NCI-H1092 (cell line): ENCODE measurements at places on chromosomes 6 and 20.

DNA sequence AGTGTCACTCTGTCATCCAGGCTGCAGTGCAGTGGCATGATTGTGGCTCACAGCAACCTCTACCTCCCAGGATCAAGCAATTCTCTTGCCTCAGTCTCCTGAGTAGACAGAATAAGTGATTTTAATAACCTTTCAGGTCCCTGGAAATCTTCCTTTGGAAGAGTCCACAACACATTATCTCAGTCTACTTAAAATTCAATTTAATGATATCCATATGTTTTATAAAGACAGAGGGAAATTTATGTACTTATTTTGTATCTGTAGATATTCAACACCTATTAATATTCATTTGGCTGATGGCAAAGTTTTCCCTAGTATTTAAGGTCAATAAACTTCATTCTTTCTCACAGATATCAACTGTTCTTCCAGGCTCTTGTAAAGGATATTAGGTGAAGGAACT, 881.4 kb upstream of the GJE1 start:
- no peak for DNase-seq

- DNase-seq, result no peak
Measured at GRCh38 chr6:109298605-109299264, 83.5 kb downstream of the CD164 start.

- no peak for DNase-seq
Measured at GRCh38 chr6:31289788-31290187, 17.9 kb upstream of the HLA-C start.

GRCh38 chr6:16141514-16141913, 12.6 kb downstream of the MYLIP start:
- DNase-seq, result no peak

- no peak for DNase-seq
Measured at GRCh38 chr20:45758096-45758495, 33.6 kb downstream of the WFDC3 start.

GRCh38 chr20:46215913-46216707, 92.2 kb downstream of the CDH22 start:
- no peak for DNase-seq

GRCh38 chr6:90493332-90493731, 93.5 kb downstream of the MAP3K7 start:
- no peak for DNase-seq

- DNase-seq, result no peak
Measured at GRCh38 chr6:28209753-28210535, 15.1 kb upstream of the ZSCAN9 start.

GRCh38 chr20:58224097-58224496, 4.4 kb downstream of the ANKRD60 start:
- no peak for DNase-seq

DNA sequence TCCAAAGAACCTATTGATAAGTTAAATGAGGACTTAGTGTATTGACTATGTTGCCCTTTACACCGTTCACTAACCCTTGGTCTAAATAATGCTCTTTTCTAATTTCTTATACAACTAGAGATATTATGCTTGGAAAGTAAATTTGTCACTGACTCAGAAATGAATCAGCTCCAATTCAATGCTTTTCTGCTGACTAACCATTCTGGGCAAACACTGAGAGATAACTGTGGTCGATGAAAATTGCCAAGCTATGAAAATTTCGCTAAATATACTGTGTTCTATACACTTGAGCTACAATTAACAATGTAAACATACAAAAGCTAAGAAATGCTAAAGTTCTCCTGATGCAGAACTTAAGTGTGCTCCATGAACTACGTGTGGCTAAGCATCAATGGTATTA, 23.1 kb upstream of the FBXO9 start:
- no peak for DNase-seq

DNA sequence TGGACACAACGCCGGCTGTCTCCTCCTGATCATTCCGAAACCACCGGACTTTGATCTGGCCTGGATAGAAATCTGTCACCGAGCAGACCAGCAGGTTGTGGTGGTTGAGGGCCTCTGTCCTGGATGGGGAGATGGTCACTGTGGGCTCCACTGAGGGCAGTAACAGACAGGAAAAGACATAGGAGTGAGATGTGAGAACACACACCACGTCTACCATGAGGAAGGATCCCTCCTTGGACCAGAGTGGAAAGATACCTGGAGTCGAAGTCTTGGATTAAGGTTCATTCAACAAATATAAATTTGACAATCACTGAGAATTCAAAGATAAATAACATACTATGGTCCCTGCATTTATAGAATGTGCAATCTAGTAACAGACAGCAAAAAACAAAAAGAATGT, 4.4 kb downstream of the HLA-DQB1 start:
- no peak for DNase-seq

GRCh38 chr20:56360133-56360907, 1.5 kb downstream of the FAM210B start:
- no peak for DNase-seq

DNA sequence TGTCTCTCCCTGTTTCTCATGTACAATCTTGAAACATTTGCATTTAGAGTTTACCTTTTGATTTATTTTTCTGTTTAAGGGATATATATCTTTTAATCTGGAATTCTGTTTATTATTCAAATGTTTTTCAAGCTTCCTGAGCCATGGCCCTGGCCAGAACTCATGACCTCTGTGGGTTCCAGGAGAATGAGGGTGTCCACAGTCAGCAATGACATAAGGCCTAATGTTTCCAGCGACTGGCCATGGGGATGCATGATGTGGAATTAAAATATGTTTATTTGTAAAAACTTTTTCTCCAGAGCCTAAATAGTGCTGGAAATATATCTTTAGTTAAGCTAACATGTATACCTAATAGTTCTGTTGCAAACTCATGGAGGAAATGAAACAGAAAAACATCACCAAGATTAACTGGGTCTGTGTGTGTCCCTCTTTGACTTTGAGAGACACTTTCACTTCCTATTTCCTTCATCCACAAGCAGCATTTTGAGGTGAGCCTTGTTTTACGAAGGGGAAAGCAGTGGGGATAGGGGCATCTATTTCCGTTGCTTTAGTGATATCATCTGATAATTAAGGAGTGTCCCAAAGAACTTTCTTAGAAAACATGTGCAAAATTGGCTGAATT, 87.6 kb downstream of the SMOC2 start:
- DNase-seq, result no peak

- no peak for DNase-seq
Measured at GRCh38 chr6:21914121-21914973, 320.8 kb downstream of the SOX4 start.

GRCh38 chr6:157841211-157841840, 18.3 kb downstream of the SNX9 start:
- DNase-seq, result no peak

- no peak for DNase-seq
Measured at GRCh38 chr6:2157441-2158127, 87.8 kb downstream of the GMDS start.

GRCh38 chr6:39056681-39057080, 8.1 kb downstream of the GLP1R start:
- no peak for DNase-seq

GRCh38 chr6:112701201-112701600, 354.1 kb downstream of the RFPL4B start:
- DNase-seq, result no peak

GRCh38 chr6:158361961-158362669, 49.9 kb downstream of the TULP4 start:
- DNase-seq, result no peak

GRCh38 chr6:119256978-119257462, 92.5 kb downstream of the MAN1A1 start:
- no peak for DNase-seq

GRCh38 chr20:59007665-59008511, 834 bp upstream of the CTSZ start:
- no peak for DNase-seq

DNA sequence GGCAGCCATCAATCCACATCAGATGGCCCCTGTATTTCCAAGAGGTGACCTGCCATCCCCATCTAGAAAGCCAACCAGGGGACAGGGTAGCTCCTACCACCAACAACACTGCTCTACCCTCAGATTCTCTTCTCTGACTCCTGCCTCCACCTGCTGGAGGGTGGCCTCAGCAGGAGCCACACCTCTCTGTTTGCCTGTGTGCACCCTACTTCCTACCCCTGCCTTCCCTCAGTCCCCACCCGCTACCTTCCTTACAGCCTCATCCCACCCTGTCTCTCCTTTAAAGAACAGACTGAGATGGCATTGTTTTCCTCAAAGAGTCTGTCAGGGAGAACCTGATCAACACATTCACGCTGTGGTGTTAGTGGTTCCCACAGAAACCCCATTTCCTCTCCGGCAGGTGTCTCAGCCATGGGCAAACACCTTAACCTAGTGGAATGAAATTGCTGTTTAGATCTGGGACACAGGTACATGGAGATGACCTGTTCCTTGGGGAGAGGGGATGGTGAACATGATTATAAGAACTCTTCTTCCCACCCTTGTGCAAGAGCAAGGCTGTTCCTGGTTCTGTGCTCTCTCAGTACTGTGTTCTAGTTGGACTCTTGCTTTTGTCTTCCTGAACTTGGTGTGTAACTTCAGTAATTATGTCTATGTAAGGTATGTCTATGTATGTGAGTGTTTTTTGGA, 1.8 kb downstream of the ENTPD6 start:
- no peak for DNase-seq
